ENCODE measurements at places on chromosomes 7 and 10.

DNA sequence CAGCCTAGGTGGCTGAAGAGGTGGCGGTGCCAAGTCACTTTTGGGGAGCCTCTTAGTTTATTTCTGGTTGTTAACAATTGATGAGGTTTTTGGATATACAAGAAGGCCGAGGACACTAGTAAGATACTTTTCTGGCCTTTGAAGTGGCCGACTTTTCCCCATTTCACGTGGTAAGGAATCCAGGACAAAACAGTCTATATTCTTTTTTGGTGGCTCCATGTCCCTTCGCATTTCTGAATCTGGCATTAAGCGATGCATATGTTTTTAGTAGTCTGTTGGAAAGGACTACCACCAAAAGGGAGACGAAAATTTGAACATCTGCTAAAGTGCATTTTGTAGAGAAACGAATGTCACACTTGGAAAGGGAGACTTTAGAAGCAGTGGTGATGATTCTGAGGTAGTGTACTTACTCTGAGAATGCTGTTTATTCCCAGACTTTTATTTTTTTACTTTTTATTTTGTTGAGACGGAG lies 1.5 kb downstream of the MLLT10 start:
- no peak for DNase-seq

GRCh38 chr10:81108516-81109199 lies 571.0 kb downstream of the SH2D4B start:
- no peak for DNase-seq

GRCh38 chr7:32037650-32038198 lies 32.5 kb downstream of the PDE1C start:
- DNase-seq: no peak

DNA sequence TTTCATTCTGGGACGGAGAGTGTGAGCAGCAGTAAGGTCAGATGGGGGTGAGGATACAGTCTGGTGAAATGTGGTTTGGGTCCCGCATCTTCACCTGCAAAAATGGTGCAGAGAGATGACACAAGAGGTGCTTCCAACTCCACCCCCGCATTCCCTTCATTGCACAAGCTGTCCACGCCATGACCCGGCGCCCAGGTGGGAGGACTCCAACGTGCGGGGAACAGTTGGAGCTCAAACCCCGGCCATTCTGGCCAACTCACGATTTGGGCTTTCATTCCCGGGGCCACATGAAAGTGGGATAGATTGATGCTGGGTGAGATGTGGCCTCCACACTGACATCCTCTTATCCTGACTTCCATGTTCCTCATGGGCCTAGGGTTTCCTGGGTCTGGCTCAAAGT lies 34.6 kb upstream of the ZNF273 start:
- no peak for DNase-seq

GRCh38 chr10:98513704-98514103 lies 67.0 kb upstream of the HPS1 start:
- DNase-seq: no peak

- no peak for DNase-seq
Observed at GRCh38 chr7:92740700-92741126, 95.7 kb downstream of the CDK6 start.

DNA sequence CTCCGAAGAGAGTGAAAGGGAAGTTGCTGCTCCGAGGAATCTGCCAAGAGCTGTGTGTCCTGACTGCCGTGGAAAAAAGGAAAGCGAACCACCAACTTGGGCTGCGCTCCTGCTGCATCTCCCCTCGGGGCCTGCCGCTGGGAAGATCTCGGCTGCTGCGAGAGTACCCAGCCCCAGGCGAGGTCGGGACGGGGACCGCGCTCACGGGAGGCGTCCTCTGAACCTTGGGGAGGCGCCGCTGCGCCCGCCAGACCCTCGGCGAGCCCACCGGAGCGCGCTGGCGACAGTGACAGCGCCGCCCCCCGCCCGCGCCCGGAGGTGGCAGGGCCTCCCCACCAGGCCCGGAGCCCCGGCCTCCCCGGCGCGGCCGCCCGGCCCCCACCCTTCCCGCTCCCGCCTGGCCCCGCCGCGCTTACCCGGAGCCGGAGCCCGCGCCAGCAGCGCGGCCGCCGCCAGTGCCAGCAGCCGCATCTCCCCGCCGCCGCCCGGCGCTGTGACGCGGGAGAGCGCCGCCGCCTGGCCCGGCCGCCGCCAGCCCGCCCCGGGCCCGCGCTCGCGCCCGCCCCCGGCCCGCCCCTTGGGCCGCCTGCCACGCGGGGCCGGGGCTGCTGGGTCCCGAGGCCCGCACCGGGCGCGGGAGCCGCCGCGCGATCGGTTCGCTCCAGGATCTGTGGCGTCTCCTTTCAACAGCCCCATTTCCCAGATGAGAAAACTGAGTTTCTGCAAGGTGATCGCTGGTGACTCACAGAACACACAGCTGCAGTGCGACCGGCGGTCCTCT lies at the start of gene VSTM4:
TSS of gene VSTM4 (minus strand) at position 508 of the 781 bp plus-strand sequence. CDS start at position 471, 37 bp downstream.
- DNase-seq: no peak

- DNase-seq: no peak
Observed at GRCh38 chr7:73341877-73342276, 13.9 kb downstream of the FKBP6 start.

GRCh38 chr10:82358486-82359099 lies 483.6 kb downstream of the NRG3 start:
- no peak for DNase-seq

GRCh38 chr7:132464740-132465139 lies 111.5 kb downstream of the PLXNA4 start:
- DNase-seq: no peak

DNA sequence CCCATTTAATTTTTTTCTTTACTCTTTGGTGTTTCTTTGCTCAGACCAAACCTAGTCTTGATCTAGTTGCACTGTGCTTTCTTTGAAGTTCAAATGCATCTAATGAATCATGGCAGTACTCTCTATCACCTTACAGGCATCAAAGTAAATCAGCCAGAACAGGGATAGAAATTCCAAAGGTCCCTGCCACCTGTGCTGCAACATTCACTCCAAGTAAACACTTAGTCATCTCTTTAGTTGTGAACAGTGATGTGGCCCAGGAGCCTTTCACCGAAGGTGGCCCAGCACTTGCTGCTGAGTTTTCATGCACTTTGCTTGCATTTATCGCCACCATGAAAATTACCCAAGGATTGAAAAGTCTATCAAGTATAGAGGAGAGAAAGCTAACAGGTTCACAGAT lies 314.1 kb upstream of the ETV1 start:
- DNase-seq: no peak

- no peak for DNase-seq
Observed at GRCh38 chr10:119826771-119827170, 45.9 kb downstream of the MCMBP start.

DNA sequence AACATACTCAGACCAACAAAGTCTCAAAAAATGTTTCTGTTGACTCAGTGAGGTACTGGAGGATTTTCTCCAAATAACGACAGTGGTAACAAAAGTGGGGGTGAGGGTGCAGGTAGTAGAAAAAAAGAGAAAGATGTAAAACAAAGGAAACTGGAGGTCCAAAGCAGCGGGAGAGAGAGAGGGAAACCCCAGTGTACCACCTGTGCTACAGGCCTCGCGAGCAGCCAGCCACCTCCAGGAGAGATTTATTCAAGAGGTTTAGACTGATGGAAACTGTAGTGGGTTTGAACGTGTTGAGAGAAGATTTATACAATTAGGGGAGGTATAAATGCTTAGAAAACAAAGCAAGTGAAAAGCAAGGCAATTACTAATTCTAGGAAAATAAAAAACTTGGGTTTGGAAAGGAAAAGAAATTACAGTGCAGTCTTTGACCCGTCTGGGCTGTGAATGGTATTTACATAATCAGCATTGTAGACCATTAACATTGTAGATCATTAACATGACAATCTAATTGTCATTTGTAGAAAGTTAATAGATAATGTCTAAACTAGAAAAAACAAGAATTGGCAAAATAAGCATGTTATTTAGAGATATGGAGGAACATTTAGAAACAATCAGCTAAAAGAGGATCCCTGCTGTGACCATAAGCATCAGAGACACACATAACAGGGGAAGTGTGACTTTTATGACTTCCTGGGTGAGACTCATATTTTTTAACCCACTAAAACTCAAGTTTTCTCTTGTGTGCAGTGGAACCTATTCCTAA lies 180.0 kb downstream of the RELN start:
- DNase-seq: no peak

DNA sequence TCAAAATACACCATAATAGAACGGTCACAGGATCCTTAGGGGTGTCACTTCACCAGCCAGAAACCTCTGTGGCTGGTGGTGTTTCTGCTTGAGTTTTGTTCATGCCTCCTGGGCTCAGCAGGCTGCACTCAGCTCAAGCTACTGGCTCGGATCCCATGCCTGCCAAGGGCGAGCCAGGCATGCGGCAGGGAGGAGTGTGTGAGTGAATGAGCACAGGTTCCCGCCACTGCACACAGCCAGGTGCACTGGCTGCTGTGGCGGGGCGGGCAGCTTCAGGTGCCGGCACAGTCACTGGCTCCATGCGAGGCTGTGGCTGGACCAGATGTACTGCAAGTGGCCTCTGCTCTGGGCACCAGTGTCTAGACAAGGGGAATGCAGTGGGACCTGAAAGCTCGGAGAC lies 29.5 kb downstream of the CLDN12 start:
- no peak for DNase-seq

Measured in stimulated activated CD8-positive, alpha-beta memory T cell treated with anti-CD3 and anti-CD28 coated beads, Interleukin-7, amount 100 ng/mL, for 1 hour (primary cell).